H7 (cell line): ENCODE measurements at places on chromosomes 11 and 22.

DNA sequence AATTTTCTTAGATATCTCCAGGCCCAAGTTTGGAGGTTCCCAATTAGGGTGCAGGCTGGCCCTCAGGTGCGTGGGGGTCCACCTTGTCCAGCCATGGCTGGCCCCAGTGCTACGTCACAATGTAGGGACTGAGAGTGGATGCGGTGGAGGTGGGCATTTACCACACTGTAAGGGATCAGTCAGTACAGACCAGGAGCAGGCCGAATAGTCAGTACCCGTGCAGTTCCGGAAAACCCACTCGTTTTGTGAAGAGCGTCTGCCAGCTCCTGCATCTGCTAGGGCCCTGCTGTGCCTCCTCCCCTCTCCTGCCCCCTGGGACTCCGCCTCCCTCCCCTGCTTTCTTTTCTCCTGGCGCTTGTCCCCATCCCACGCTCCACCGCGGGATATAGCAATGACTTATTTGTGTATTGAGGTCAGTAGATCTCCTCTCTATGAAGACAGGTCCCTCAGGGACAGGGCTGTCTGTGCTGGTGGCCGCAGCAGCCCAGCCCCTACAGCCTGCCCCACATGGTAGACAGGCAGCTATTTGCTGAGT lies 50.4 kb upstream of the SEPTIN5 start:
- peak; percentile 81 for DNase-seq

- no peak for DNase-seq
Observed at GRCh38 chr11:40819230-40819629, 640.2 kb downstream of the LRRC4C start.

GRCh38 chr11:31974366-31975136 lies 116.3 kb upstream of the RCN1 start:
- DNase-seq = no peak

DNA sequence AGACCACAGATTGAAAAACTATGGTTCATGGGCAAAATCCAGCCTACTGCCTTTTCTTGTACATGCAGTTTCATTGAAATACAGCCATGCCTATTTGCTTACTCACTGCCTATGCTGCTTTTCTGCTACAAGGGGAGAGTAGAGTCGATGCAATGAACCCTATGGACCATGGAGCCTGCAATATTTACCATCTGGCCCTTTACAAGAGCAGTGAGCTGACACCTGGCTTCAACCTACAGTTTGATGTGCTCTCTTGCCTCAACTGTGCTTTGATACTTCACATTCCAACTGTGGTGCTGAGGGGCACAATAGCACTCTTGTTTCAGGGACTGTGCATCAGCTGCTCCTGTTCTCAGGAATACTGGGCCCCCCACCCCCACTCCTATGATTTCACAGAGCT lies 239.5 kb upstream of the SORL1-AS1 start:
- no peak for DNase-seq

- no peak for DNase-seq
Observed at GRCh38 chr11:110301577-110301976, 5.2 kb upstream of the RDX start.

DNA sequence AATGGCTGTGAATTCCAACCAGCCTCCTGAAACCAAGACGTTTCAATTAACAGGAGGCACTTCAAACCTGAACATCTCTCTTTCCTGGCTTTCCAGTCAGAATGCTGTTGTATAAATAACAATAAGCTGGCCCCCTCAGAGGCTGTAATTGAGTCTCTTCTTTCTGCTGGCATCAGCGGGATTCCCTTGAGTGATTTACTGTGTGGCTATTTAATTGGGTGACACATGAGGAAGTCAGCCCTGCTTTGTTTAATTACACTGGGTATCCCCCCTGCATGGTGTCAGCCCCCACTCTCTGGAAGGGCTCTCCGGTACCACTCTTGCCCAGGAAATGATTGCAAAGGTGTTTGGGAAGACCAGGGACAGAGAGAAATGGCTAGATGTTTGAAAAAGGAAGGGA lies 101.6 kb downstream of the NTM start:
- no peak for DNase-seq

GRCh38 chr11:27239305-27239942 lies 123.6 kb downstream of the CCDC34 start:
- no peak for DNase-seq

DNA sequence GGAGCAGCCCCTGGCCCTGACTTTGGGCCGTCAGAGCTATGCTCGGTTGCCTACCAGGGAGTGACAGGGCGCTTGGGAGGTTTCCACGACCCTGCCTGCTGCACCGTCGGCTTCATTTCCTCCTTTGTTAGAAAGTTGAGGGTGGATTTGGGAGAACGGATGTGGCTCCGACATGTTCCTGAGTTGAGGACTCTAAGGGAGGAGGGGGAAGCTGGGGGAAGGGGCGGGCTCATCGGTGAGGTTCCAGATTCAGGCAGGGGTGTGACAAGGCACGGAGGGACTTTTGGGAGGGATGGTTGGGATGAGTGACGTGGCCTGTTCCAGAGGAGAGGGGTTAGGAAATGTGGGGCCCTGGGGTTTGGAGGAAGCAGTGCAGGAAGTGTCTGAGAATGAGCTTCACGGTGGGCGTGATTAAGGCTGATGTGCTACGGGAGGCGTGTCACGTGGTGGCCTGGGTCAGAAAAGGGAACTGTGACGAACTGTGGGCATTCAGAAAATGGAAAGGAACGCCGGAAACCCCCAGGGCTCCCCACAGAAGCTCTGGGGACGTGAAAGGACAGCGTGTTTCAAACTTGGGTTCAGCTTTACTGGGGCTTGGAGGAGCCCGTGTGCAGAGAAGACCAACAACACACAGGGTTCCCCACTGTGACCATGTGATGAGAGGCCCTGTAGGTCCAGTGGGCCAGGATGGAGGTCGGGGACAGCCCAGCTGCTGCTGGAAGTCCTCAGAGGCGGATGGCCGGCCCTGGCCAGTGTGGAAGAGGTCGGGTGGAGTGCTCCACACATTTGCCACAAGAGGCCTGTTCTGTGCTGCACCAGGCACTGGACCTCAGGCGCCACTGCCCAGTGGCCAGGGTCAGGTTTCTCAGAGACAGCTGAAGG lies 2.8 kb downstream of the PARVB start:
- no peak for DNase-seq

- DNase-seq = no peak
Observed at GRCh38 chr11:17129003-17129402, 51.5 kb upstream of the RPS13 start.
